ENCODE measurements at places on chromosomes 7 and 10.

GRCh38 chr7:155842496-155843265 is 30.4 kb upstream of the SHH start:
- DNase-seq = no peak

GRCh38 chr10:120508393-120508792 is 51.4 kb downstream of the PLPP4 start:
- DNase-seq = peak; percentile 31

DNA sequence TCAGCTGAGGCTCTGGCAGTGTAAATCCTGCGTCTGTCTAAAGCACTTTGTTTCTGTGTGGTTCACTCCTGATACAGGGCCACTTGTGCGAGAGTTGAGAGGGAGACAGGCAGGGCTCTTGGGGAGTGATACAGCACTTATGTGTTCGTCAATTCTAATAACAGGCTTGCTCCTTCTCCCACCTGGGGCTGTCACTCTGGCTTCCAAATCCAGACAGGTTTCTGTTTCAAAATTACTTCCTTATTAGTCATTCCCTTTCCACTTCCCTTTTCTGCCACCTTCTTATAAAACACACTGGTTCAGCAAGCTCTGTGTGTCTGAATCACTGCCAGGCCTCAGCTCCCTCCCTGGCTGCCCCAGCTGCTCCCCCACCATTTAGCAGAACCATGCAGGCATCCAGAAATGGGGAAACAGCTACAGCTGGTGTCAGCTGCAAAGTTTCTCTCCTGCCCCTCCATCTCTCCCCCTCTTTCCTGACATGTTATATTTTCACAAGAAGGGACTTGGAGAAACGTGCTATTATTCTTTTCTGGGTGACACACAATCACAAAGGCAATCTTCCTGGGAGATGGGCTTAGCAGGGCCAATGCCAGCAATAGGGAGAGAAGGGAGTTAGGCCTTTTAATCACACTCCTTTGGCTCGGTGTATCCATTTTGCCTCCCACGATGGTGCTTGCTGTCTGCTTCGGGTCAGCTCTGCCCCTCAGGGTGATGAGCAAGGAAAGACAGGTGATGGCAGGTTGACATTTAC is 58.4 kb upstream of the ZNRF2 start:
- DNase-seq = no peak

DNA sequence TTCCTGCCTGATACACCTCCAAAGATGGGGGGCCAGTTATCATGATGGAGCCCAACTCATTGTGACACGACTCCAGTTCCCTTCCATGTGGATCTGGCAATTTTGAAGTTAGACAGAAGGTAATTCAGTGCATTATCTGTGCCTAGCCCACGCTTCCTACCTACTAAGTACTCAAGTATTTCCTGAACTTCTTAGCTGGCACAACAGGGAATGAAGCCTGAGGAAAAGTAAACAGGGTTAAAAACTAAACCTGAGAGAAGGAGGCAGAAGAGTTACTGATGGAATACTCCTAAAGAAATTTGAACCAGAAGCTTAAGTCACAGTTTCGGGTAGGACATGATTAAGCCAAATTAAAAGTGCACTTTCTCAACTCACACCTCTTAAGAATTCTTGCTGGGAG is 1.1 kb upstream of the SEC31B start:
- DNase-seq = no peak

DNA sequence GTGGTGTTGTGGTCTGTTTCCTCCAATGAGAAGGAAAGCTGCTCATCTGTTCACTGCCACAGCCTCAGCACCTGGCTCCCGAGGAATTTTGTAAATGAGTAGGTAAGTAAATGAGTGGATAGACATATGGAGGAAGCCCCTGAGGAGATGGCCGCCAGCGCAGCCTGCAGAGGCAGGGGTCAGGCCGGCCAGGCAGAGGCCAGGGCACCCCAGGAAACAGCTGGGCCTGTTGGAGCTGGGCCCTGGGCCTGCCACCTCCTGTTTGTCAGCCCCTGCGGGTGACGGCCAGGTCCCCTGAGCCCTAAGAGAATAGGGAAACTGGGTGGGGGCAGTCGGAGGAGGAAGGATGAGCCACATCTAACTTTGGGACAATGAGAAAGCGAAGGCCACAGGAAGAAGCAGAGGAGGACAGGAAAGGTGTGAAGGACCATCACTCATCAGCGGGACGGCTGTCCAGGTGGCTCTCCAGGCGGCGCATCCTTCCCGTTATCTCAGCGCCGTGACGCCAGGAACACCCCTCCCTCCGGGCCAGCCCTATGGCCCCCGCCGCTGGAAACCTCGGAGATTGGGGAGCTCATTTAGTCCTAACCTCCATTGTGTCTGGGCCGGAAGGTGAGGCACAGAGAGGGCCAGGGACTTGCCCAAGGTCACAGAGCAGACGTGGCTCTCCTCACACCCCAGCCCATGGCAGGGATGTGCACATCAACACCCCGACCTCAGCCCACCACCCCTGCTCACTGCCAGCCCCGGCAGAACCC is 142.3 kb upstream of the UNC5B start:
- no peak for DNase-seq

GRCh38 chr10:27687326-27687725 is 58.3 kb downstream of the MKX start:
- DNase-seq = no peak

DNA sequence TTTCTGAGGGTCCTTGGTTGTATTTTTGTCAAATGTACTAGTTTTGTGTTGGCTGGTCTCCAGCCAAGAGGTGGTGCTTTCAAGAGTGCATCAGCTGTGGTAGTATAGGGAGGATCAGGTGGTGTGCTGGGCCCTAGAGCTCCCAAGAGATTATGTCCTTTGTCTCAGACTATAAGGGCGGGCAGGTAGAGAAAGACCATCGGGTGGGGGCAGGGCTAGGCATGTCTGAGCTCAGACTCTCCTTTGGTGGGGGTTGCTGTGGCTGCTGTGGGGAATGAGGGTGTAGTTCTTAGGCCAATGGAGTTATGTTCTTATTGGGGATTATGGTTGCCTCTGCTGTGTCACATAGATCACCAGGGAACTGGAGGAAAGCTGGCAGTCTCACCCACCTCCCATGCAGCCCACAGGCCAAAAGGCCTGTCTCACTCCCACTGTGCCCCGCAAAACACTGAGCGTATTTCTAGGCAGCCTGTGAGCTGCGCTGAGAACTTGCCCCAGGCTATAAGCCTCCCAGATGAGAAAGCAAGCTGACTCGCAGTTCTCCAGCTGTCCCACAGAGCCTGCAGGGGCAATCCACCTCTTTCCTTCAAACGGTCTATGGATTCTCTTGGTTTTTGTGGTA is 1066.7 kb downstream of the GRM8 start:
- DNase-seq = no peak

GRCh38 chr10:13587391-13587790 is 626 bp downstream of the PRPF18 start:
- no peak for DNase-seq

GRCh38 chr10:4181621-4182049 is 396.6 kb upstream of the KLF6 start:
- no peak for DNase-seq

GRCh38 chr10:69119896-69120295 is 4.1 kb upstream of the VPS26A start:
- DNase-seq = no peak

DNA sequence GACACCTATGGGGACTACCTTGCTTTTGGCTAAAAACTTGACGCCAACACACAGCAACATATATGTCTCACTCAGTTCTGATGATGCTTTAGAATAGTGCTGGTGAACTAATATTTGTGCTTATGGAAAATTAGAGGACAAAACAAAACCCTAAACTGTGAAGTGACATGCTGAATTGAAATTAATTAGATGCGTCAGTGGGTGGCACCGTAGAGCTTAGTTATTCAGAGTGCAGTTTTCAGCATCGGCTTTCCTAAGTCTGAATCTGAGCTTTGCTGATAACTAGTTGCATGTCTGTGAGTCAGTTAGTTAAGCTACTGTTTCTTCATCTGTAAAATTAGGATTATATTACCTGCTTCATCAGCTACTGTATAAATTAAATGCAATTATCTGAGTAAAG is 245.0 kb upstream of the SORCS1 start:
- DNase-seq = no peak

Data from GM04503 (cell line).